ENCODE measurements at places on chromosomes 13 and 19. TPM values are rescaled to one million over a fixed set of nuclear protein-coding genes. Genes with fewer than 3 reads are reported as not detected.
A peak's percentile ranks its signal among the peaks of the same experiment; 100 is the strongest.

GRCh38 chr19:44823373-44823698 is 14.4 kb downstream of the BCAM start:
- ATAC-seq = no peak

GRCh38 chr19:34662919-34663318 is 14.0 kb downstream of the SCGB2B2 start:
- no peak for ATAC-seq

GRCh38 chr19:32624410-32624809 is 43.4 kb downstream of the PDCD5 start:
- no peak for ATAC-seq

GRCh38 chr19:35056513-35057063 is 15.1 kb downstream of the HPN start:
- no peak for ATAC-seq

DNA sequence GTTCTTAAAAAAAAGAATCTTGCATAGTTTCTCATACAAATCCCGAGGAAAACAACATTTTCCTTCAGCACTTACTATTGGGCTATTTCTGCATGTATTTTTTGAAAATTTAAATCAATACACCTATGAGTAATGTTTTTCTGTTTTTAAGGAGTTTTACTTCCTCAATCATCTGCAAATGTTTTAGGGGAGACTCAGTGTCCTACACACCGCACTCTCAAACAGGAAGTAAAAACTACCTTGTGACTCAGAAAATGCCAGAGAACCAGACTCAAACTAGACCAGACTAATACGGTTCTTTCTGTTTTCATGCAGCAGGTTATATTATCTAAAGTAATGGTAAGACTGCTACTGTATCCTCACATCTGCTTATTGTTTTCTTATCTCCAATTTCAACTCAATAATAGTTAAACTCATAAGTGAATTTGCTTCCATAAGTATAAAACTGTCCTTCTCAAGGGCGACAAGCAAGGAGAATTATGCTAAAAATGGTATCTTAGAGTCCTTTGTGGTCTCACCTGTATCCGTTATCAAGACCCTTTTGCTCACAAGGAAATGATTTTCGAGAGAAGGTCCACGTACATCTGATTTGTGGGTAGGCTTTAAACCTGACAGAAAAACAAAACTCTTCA is 52.5 kb downstream of the FLT3 start:
- ATAC-seq = no peak

GRCh38 chr13:35723821-35724220 is 247.3 kb upstream of the MAB21L1 start:
- ATAC-seq = peak; percentile 67

DNA sequence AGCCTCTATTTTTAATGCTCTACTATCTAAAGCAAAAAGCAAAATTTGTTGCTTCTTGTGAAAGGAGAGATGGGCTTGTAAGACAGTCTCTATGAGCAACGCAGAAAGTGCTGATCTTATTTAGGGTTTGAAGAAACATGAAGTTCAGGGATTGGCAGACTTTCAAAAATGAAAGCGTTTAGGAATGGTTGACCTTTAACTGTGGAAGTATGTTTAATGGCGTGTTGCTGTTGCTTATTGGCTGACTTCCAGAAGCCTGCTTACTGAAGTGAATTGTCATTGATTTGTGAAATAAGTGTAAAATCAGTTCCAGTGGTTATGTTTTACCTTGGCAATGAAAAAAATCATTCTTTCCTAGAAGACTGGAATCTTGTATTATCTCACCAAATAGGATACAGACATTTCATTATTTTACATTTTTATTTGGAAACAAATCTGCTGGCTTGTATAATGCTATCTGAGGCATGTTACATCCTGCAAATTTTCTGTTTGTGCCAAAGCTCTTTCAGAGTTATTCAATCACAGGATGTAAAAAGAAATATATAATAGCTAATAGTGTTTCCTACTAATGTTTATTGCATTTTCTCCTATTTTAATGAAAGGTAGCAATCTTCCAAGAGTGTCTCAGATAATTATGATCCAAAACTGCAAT is 221.3 kb upstream of the SLITRK6 start:
- ATAC-seq = no peak

DNA sequence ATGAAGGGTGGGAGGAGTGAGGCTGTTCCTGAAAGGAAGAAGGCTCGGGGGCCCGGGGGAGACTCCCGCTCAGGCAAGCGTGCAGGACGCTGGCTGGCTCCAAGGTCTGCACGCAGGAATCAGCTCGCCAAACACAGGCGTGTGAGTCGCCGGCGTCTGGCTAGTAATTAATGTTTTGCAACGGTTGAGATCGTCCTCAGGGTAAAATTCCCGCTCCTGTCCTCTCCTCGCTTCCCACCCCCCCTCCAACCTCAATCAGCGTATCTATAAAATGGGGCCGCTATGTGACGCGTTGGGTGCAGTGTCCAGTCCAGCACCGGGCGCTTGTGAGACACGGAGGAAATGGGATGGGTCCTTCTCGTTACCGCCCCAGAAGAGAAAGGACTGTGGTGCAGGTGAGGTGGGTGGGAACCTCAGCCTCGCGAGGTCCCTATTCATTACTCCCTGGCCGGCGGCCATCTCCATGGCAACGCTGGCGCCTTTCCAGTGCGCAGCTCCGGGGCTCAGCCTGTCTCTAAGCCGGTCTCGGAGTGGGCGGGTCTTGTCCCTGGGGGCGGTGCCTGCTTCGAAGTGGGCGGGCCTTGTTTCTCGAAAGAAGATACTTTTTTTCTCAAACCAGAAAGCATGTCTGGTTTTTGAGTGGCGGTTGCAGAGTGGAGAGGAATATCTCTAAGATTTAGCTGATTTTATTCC is 6.5 kb upstream of the ZNF579 start:
- ATAC-seq = peak; percentile 91

GRCh38 chr13:80339563-80339911 is 1.4 kb downstream of the SPRY2 start:
- ATAC-seq = no peak

DNA sequence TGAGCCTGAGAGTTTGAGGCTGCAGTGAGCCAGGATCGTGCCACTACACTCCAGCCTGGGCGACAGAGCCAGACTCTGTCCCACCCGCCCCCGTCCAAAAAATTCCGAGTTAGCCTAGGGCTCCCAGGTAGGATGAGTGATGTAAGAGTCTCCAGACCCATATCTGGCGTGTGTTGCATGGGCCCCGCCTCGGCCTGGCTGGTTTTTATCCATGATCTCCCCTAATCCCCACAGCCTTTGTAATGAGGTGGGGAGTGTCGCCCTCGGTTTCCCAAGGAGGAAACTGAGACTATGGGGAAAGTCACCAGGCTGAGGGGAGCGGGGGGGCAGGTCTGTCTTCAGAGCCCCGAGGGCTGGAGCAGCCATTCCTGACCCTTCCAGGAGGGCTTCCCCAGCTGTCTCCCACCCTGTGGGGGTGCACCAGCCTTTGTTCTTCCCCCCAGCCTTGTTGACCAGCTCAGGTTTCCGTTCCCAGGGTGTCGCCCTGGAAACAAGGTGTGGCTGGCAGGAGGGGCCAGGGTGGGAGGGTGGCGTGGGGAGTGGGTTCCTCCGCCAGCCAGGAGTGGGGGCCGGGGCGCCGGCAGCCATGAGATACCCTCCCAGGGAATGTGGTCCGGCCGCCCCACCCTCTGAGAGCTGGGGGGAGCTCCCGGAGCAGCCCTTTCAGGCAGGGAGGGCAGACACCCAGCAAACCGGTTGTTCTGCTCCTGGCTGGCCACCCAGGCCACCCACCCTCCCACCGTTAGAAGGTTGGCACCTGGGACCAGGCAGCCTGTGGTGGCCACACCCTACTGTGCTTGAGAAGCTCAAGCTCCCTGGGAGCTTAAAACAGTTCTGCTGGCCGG is 11.5 kb downstream of the MYH14 start:
- ATAC-seq = no peak

- ATAC-seq = no peak
Observed at GRCh38 chr13:113765564-113765910, 6.5 kb downstream of the TMEM255B start.

DNA sequence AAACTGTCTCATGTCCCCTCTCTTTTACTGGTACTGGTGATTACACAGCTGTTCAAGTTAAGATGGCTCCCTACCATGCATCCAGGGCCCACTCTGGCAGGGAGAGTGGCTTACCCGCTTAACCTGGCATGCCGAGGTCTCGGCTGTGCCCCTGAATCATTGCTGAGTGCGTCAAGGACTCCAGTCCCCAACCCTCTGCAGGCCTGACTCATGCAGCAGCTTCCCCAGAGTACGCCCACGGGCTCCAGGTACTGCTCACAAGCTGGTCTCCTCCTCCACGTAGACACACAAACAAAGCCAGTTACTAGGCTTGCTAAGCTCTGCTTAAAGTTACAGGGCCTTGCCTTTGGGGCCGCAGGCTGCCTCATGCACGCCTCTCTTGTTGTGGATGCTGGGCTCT is 447.4 kb downstream of the COG6 start:
- ATAC-seq = no peak

DNA sequence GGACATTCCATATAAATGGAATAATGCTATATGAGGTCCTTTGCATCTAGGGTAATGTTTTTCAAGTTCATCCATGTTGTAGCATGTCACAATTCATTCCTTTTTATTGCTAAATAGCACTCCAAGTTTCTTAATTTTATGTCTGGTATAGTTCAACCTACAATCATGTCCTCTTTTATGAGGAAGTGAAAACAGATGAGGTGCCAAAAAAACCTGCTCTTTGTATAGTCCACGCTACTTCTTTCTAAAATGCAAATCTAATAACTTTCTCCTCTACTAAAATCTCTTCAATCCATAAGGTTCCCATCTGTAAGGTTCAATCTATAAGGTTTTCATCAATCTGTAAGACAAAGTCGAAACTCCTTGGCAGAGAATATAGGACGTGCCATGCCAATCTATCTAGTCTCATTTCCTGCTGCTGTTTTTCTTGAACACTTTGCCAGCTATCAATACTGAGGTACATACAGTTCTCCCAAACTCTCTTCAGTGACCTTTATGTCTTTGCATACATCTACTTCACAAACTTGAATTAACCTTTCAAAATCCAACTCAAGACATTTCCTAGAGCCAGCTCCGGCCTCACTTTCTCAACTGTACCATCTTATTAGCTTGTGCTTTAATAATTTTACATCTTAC is 33.7 kb downstream of the INTS6 start:
- no peak for ATAC-seq

DNA sequence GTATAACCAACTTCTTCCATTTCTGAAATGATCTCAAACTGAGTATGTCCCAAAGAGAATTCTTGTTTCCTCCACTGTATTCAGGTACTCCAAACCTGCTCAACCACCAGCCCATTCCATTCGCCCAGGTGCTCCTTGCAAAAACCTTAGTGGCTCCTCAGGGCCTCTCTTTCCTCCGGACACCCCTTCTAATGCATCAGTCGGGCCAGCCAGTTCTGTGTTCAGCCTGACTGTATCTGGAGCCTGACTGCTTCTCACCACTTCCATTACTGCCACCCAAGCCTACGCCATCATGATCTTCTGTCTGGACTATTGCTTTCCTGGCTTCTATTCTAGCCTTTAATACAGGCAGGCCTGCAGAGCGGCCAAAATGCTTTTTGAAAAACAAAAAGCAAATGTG is 1.5 kb downstream of the PHF11 start:
- no peak for ATAC-seq

- ATAC-seq = peak; percentile 94
Observed at GRCh38 chr19:18940769-18941627, at the start of gene HOMER3. TSS of gene HOMER3 (minus strand) at chr19:18941217. CDS start at chr19:18938982, 2,235 bp downstream.

DNA sequence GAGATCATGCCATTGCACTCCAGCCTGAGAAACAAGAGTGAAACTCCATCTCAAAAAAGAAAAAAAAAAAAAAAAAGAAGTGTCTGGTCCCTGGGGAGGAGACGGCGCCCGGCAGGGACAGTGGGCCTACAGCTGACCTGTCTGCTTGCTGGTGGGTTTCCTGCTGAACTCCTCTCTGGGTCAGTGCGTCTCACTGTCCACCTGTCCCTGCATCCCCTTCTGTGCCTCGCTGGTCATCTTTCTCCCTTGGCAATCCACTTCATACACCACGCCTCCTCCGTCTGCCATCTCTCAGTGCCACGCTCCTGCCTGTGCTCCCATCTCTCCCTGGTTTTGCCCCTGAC is 63.4 kb downstream of the ACSBG2 start:
- no peak for ATAC-seq

DNA sequence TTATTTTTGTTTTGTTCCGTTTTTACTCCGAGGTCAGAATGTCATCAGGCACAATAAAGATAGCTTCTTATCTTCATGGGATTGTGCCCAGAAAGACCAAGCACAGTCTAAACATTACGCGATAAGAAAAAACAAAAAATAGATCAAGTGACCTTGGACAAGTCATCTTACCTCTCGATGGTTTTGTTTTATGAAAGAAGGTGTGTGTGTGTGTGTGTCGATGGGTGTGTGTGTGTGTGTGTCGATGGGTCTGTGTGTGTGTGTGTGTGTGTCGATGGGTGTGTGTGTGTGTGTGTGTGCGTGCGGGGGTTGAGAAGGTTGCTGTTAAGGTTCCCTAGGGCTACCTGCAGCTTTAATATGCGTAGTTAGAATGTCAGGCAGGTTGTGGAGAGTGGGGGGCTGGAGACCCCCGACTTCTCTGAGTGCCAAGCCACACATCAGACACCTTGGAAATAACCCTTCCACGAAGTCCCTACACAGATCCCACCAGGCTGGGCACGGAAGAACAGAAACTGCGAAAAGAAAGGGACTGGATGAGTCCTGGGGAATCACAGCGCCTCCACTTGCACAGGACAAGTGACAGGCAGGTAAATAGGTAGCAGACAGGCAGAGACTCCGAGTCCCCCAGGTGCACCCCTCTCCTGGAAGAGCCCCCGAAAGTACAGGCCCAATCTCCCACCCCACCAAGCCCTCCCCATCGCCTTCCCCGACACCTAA is 458 bp upstream of the ATP8A2 start:
- ATAC-seq = no peak

GRCh38 chr19:41546386-41546789 is 29.6 kb upstream of the CEACAM21 start:
- no peak for ATAC-seq

GRCh38 chr13:33176526-33176925 is 109.0 kb downstream of the STARD13 start:
- ATAC-seq = no peak

DNA sequence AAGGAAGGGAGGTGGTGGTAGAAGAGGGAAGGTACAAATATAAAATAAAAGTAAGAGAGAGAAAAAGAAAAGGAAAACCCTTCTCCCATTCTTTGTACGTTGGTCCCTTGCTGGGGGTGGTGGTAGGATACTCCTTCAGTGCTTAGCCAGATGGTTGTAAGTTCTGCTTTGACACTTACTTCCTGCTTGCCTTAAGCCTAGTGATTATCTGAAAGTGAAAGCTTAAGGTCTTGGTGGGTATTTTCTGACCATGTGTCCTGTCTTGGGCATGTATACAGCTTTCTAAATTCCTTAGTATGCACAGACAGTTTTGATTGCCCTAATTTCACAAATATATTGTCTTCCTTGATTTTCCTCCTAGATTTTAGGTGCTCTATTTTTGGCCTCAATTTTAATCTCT is 314.8 kb downstream of the PCDH17 start:
- no peak for ATAC-seq

The TMC4 gene
- total RNA-seq = 3.1 TPM

The ZNF497 gene
- 2.2 TPM for total RNA-seq

The ZSWIM4 gene
- 9.2 TPM for total RNA-seq

The SEMA6B gene
- total RNA-seq = 2.0 TPM

The B3GNT8 gene
- 6.1 TPM for total RNA-seq

The FFAR1 gene
- not detected for total RNA-seq

The POLR1D gene
- 132 TPM for total RNA-seq

The ZNF446 gene
- 19.7 TPM for total RNA-seq
